Naive thymus-derived CD8-positive, alpha-beta T cell (primary cell): ENCODE measurements at places on chromosomes 12 and 14.

- DNase-seq = peak; percentile 30
These were observed 126.1 kb upstream of the FUT8 start for GRCh38 chr14:65286443-65286842.

DNA sequence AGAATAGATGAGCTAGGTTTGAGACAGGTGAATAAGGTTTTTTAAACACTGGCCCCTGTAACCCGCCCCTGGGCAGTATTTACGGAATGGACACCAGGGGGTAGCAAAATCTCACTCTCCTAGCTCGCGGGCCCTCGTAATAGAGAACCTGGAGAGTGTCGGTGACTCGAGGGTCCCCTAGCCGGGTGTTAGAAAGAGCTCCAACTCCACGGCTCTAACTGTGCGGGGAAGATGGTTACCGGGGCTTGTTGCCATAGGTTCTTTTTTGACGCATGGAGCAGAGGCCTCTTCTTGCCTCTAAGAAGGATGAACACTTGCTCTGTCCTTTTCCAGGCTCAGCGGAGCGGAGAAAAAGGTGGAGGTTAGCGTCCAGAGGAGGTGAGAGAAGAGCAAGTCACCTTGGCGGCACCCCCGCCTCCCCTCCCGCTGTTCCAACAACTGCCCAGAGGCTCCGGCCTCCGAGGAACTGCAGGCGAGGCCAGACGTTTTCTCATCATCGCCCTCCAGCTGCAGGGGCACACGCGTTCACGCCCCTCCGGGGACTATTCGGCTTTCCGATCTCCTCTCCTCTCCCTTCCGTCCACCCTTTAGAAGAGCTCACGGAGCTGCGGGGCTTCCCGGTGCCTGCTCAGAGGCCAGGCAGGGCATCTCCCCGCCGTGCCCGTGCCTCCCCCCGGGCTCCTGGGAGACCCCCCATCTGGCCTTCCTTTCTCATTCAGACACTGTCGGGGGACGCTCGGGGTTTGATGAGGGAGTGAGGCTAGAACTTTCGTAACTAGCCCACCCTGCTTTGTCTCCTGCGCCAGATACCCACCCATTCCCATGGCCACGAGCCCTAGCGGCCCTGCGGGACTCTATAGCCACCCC is 1.4 kb upstream of the ARHGEF40 start:
- peak; percentile 27 for DNase-seq

GRCh38 chr14:81062816-81063215 is 107.4 kb downstream of the TSHR start:
- no peak for DNase-seq

- no peak for DNase-seq
These were observed 927.6 kb downstream of the GALC start for GRCh38 chr14:87065366-87065765.

DNA sequence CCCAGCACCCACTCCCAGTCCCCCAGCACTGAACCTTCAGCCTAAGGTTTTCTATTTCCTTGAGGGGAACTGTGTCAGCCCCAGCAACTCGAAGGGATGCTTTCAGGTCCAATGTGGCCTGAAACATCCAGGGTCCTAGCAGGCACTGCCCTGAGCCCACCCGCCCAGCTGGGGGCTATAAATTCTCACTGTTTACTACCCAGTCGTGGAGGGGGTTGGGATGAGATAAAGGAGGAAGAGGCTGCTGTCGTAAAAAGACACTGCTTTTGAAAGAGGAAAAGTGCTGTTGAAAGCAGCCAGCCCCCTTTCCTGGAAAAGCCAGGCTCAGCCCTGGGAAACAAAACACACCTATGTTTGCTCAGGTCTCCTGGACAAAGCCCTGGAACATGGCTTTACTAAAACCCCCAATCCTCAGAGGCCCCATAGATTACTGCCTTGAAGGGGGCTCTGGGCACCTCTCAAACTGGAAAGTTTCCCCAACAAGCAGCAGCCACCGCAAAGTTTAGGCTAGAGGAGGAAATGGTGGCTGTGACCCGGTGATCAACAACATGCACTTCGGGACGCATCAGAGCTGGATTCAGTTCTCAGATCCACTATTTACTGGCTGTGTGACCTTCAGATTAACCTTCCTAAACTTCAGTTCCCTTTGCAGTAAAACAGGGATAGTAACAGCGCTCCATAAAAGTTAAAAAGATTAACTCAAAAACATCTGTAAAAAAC is 51.0 kb downstream of the ACTN1 start:
- peak; percentile 16 for DNase-seq

DNA sequence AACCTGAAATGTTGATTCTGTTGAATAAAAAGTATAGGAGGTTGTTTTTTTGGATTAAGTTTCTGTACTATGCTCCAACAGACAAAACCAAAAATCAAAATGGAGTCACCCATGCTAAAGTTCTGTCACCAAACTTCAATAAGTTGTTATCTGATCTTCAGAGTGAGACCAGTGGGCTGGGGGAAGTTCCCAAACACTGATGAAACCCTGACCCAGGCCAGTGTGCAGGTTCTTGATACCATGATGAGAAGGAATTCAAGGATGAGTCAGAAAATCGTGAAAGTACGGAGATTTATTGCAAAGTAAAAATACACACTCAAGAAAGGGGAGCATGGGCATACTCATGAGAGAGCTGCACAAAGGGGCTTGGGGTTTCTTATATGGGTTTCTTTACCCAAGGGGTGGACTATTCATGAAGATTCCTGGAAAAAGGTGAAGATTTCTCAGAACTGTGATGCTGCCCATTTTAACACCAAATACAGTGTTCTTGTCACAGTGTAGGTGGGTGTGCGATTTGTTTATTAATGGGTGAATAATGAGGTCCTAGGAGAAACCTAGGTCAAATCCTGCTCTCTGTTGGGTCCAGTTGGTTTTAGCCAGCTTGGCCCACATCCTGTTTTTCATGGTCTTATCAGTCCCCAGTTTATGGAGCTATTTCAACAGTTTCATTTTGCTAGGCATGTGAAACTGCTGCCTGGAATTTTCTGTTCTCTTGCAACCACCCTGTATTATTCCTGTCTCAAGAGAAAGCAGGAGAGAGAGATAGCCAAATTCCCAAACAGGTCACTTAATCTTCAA is 27.5 kb upstream of the DENND5B start:
- DNase-seq = no peak

DNA sequence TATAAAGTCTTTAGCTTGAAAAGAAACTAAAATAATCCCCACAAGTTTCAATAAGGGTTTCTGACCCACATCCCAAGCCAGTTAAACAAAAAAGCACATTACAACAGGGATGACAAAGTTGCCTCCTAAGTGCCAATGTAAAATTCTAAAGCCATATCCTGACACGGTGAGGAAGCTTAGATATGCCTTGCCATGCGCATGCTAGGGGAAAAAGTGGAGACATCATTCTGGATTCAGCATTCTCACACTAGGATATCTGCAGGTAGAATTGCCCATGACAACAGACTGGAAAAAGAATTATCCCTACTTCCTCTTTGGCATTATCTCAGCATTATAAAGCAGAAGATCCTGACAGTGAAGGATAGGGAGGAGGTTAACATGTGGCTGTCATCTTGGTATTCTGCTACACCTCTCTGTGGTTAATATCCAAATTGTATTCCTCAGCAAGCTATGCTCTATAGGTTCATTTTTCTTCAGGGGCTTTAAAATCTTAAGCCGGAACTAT is 4.9 kb downstream of the DUSP6 start:
- no peak for DNase-seq

GRCh38 chr14:52641745-52642144 is 53.6 kb downstream of the ERO1A start:
- DNase-seq = no peak

DNA sequence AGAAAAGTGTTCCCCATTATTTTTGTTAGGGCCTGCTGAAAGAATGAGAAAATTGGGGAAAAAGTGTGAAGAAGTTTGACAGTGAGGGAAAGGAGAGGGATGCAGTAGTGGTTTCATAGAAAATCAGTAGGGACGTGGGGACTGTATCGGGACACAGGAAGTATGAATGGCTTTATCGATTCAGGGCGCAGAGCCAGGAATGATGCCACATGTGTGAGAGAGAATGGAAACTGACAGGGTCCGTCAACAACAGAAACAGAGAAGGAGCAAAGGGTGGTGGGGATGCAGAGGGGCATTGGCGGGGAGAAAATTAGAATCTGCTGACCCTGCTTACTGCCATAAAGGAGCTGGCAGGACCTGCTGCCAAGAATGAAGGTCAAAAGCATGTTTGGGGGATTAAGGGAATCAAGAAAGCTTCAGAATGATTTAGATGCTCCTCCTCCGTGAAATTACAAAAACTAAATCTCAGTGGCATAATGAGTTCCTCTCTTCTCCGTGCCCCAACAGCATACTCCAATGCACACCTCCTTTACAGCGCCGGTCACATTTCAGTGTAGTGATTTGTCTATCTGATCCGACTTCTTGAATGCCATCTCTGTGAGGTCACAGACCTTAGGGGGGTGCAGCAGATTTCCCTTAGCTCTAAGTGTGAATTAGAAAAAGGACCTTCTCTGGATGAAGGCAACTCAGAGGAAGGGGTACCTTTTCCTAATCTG is 92.6 kb downstream of the EMP1 start:
- DNase-seq = no peak

DNA sequence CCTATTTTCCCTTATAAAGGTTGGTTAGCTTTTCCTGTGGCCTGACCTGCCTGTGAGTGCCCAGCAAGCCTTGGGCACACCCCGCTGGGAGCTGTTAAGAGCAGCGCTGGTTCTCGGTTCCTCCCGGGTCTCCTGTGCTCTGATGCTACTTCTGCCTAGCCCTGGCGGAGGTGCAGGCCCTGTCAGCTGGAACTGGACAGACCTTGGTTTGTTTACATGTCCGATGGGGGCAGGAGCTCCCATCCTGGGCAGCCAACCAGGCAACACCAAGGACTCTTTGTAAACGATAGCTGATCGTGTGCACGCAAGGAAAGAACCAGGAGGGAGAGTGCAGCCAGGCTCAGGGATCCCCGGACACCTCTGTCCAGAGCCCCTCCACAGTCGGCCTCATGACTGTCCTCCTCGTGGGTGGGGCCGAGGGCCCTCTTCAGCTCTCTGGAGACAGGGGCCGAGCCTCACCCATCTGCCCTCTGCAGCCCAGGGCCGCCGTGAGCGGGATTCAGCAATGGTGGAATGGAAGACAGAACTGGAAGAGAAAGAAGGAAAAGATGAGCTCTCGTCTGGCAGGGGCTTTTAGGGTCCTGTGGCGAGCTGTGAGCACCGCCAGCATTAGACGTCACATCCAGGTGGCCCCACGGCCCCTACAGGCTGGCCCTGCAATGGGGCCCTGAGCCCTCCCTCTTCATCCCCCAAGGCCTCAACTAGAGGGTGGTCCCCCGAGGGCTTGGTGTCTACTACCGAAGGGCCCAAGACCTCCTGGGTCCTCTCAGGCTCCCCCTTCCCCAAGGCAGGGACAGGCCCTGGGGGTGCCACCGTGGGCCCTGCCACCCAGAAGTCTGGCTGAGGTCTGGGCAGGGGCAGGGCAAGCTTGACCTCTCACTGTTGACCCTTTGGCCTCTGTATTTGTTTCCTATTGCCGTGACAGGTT is 12.3 kb downstream of the TNFAIP2 start:
- DNase-seq = no peak

DNA sequence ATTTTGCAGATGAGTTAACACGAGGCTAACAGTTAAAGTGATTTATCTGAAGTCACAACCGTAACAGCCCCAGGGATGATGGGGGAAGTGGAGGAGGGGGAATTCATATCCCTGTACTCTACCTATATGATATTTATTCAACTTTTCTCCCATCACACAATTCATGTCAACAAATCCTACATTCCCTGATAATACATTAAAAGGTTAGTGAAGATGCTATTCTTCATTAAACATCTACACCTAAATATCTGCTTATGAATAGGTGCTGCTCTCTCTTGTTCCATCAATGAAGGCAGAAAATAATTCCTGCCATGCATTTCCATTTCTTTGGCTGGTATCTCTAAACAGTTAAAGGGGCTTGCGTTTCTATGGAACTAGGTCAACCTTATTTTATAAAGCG is 6.8 kb downstream of the YBX3 start:
- no peak for DNase-seq

DNA sequence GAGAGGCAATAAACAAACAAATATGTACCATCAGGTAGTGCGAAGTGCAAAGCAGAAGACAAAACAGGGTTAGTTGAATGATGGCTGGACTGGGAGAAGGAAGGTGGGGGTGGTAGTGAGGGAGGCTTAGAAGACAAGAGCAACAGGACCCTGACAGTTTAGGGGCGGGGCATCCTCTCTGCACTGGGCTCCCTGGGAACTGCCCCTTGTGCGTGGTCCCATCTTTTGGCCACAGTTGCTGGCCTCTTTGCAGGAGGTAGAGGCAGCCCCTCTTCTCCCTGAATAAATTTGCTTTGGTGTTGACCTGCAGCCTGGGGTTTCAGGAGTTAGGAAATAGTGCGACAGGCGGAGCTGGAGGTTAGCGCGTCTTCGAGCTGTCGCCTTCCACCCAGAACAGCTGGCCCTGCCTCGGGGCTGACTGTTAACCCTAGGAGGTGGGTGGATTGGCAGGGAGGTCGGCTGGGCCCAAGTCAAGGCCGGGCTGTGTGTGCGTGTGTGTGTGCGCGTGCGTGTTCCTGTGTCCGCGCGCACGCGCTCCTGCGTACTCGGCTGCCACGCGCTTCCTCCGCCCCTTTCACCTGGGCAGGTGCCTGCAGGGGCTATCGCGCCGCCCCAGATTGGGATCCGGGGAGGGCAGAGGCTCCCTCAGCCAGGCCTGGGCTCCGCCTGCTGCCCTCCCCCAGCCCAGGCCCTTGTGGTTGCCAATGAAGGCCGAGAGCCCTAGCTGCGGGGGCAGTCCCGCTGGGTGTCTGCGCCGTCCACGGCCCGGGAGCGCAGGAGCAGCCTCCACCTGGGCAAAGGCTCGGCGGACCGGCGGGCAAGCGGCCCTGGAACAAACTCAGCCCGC is 180.8 kb downstream of the ADCK1 start:
- no peak for DNase-seq

- DNase-seq = no peak
These were observed 1.5 kb downstream of the GSTZ1 start for GRCh38 chr14:77322250-77322902.

DNA sequence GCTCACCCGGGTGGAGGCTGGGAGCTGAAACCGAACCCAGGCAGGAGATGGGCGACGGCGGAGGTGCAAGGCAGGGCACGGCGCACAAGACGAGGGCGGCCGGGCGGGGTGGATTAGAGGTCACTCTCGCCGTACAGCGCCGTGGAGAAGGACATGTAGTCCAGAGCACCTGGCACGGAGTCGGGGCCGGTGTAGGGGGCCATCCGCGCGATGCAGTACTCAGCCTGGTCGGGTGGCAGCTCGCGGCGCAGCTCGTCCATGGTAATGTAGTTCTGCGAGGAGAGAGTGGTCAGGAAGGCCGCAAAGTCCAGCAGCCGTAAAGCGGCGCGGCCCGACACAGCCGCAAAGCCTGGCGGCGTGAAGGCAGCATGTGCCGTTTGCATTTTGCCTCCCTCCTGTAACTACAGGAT is 81.9 kb upstream of the ZFP36L1 start:
- no peak for DNase-seq

DNA sequence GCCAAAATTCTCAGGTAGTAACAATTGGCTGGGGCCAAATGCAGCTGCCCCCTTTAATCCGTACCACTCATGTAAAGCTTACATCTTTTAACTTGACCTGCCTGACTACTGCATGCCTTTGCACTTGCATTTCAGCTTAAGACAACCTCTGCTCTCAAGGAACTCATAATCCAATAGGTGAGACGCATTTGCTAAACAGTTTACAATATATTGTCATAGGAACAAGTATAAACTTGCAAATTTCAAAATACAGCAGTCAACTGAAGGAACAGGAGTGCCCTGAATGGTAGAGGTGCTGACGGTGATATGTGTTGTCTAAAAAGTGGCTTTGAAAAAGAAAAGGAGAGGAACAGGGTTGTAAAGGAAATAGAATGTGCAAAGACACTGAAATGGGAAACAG is 3.6 kb upstream of the BRMS1L start:
- DNase-seq = no peak
